ENCODE measurements at places on chromosomes 3 and 15. TPM values are rescaled to one million over a fixed set of nuclear protein-coding genes. Genes with fewer than 3 reads are reported as not detected.

Gene ROBO1
- total RNA-seq: 0.55 TPM

Gene NEIL1
- 2.3 TPM for total RNA-seq

Gene MASP1
- total RNA-seq: not detected

DNA sequence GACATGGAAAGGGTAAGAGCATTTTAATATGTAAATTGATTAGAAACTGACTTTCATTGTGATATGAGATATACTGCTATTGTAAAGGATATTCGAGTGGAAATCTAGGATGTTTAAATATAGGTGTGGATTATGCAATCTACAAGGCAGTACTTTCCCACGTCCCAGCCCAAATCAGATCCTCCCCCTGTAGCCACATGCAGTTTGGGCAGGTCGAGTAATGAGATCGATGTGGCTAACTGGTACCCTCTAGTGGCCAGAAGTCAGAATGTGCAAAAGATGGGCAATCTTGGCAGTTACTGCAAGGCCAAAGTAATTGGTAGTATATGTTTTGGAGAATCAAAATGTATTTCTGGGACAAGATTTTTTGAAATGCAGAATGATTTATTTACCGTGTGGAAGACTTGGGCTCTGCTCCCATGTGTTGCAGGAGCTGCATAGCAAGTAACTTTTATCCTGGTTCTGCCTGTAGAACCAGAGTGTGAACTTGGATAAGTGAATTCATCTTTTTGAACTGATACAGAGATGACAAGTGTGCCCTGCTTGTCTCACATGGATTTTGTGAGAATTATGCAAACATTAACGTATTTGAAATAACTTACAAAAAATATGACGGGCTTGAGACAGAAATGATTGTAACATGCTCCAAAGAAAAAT, 94.5 kb upstream of the ADAMTSL3 start:
- DNase-seq: peak; percentile 11

DNA sequence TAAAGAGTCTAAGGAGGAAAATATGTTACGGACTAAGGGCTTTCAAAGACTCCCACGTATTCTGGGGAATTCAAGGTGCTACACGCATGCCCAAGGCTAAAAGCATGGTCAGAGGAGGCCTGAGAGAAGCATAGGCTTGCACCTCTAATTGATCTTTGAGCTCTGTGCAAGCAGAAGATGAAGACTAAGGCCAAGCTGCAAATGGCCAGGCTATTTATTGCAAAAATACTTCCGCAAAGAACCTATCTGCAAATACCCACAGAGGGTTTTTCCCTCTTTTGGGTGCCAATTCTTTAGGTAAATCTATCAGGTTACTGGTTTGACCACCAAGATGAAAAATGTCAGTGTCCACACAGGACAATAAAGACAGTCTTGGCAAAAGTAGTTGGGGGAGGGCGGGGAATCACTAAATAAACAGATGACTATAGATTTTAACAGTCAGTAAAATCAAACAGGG, 119.5 kb downstream of the STAG1 start:
- DNase-seq: no peak

GRCh38 chr15:31208817-31209216, 107.3 kb upstream of the TRPM1 start:
- no peak for DNase-seq

DNA sequence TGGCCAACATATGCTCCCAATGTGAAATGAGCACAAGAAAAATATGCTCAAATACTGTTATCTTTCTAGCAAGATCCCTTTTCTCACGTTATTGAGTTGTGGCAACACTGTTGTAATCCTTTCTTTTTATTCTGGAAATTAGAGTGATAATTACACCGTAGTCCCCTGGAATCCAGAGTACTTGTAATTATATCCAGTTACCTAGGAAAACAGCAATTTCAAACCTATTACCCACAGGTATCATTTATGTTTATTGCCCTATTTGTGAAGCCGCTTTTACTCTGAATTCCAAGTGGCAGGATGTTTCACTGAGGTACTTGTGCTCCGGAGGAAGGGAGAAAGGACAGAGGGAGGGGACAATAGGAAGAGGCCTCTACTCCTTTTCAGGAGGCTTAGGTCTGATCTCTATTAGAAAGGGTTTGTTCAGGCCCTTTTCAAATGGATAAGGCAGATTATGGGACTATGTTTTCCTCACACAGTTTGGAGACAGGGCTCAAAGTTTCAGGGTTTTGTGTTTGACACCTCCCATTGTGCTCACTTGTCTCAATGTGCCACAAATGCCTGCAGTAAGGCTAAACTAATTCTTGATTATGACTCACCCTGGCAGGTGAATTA, 646.6 kb downstream of the TUSC7 start:
- DNase-seq: no peak

DNA sequence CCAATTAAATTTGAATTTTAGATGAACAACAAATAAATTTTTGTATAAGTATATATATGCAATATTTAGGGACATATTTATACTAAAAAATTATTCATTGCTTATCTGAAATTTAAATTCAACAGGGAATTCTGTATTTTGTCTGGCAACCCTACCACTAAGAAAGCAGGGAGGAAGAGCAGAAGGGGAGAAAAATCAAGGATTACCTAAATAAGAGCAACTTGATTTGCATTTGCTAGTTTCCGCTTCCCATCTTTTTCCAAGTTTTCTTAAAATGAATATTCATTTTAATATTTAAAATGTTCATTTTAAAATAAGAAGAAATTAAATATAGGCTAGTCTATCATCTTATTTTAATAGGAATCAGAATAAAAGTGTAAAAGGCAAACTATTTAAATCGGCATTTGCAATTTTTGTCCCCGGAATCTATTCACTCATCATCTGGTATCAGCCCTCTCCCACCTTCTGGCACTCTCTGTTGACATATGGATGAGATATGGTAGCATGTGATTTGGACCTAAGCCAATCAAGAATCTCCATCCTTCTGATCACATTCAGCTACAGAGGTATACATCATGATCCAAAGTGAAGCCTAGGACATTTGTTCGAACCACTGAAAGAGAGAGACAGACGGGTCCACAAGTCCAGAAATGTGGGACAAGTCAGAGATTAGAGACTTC, 82.6 kb downstream of the TRANK1 start:
- no peak for DNase-seq

DNA sequence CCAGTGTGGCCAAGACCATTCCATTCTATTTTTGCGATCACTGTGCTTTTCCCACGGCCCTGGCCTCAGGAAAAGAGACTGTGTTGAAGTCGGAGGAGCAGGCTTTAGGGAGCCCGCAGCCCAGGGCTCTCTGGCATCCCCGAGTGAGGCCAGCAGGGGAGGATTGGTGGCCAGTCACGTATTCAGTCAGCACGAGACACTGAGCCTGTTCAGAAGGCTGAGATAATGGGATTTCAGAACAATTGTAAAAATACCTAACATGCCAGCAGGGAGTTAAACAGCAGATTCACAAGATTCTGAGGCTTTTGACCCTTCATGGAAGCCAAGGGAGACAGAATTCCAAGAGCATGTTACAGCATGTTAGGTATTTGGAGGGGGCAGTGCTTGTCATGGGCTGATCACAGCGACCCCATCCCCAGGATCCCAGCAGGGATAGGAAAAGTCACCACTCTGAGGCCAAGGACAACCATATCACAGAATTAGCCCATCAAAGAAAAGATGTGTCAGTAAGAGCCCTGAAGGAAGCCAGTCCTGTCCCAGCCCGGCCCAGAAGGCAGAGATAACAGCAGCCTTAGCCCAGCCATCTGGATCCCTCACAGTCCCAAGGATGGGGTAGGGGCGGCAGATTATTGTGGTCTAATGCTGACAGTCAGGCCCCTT, 40.6 kb downstream of the AMOTL2 start:
- no peak for DNase-seq

DNA sequence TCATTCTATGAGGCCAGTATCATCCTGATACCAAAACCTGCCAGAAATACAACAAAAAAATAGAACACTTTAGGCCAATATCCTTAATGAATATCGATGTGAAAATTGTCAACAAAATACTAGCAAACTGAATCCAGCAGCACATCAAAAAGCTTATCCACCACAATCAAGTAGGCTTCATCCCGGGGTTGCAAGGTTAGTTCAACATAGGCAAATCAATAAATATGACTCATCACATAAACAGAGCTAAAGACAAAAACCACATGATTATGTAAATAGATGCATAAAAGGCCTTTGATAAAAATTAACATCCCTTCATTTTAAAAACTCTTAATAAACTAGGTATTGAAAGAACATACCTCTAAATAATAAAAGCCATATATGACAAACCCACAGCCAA, 403.2 kb upstream of the AZI2 start:
- DNase-seq: no peak

- no peak for DNase-seq
These were observed 108.2 kb downstream of the ULK4 start for GRCh38 chr3:41853540-41854196.

DNA sequence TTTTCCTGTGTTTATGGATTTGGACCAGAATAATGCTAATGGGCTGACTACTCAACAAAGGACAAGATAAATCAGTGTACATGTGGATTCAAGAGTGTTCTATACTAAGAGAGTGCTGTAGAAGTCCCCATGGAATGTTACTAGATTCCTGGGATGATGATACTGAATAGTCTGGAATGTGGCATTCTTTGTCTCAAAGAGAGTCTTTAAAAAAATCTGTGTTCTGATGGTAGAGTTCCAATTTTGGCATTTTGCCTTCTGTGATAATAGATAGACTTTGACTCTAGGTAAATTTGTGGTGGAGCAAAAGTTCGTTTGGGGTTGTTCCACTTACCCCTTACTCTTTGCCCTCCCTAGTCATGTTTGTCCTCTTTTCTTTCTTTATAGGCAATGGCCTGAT, 43.7 kb downstream of the NMD3 start:
- DNase-seq: no peak

DNA sequence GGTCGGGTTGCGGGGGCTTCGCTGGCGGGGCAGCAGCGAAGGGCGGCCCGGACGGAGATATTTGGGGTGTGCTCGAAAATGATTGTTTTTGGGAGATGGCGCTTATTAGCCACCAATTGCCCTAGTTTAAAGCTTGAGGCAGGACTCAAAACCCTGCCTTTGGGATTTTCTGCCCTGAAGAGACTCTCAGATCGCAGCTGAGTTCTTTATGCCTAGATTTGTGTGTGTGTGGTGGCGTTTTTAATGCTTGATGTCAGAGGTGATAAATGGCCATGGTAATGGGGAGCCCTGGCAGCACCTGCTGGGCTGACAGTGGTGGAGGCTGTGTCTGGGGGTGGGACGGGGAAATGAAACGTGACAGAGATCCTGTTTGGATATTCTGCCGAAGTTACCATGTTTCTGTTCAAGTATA, 604 bp downstream of the KCTD6 start:
- DNase-seq: peak; percentile 30

GRCh38 chr15:65081758-65082157, 5.2 kb downstream of the KBTBD13 start:
- DNase-seq: no peak

DNA sequence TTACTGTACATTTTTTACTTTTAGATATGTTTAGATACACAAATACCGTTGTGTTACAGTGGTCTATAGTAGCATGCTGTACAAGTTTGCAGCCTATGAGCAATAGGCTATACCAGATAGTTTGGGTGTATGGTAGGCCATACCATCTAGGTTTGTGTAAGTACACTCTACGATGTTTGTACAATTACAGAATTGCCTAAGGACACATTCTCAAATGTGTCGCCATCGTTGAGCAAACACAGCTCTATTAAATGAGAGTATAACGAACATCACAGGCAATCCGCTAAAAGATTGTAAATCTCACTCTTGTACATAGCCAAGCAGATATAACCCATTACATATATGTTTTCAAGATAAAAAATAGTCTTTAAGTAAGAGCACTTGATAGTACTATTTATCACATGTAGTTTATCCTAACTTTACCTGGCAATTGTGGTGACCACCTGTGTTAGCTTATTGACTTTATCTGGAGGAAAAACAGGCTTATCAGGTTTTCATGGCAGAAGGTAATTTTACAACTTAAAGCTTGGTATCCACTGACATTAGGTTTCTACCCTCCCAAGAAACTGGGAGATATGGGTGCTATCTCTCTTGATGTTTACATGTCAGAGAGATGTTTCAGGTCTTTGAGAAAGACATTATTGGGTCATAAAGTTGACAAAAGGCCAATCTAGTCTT, 898.7 kb downstream of the NSUN3 start:
- DNase-seq: no peak

GRCh38 chr15:58201516-58201915, 63.3 kb downstream of the AQP9 start:
- DNase-seq: no peak

GRCh38 chr3:190258634-190259033, 63.6 kb downstream of the CLDN1 start:
- no peak for DNase-seq

DNA sequence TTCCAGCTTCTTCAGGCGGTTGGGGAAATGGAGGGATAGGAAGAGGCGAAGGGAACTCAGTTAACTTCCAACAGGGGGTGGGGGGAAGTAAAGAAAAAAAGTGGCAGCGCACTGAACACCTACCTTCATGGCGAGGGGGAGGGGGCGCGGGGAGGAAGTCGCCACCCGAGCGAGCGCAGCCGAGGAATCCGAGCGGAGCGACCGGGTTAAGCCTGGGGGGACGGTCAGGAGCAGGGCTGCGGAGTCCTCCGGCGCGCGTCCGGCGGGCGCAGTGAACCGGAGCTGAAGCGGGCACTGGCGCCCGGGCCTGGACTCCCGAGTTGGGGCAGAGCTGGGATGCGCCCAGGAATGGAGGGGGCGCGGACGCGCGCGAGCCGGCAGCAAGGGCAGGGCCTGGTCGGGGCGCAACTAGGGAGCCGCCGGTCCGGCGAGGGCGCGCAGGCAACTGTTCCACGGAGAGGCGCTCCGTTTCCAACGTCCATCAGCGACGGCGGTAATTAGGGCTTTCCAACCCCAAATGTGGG, at the start of gene WNT5A:
WNT5A (minus strand) TSS at position 450 of the 524 bp plus-strand sequence; CDS start at position 129, 321 bp downstream.
- DNase-seq: no peak

DNA sequence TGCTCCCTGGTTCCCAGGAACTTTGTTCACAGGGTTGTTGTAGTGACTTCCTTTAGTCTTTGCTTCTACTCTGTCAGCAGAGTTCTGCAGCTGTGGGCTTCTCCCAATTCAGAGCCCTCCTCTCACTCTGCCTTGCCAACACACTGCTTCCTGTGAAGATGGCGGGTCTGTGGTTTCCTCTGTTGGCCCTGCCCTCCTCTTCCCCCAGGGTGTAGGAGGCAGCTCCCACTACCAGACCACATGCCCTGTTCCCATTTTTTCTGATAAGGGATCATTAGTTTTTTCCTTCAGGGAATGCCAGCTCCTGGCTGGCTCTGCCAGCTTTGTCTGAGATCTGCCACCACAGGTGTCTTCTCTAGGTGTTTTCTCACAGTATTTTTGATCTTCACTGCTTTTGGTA, 12.7 kb downstream of the SPSB4 start:
- DNase-seq: no peak

DNA sequence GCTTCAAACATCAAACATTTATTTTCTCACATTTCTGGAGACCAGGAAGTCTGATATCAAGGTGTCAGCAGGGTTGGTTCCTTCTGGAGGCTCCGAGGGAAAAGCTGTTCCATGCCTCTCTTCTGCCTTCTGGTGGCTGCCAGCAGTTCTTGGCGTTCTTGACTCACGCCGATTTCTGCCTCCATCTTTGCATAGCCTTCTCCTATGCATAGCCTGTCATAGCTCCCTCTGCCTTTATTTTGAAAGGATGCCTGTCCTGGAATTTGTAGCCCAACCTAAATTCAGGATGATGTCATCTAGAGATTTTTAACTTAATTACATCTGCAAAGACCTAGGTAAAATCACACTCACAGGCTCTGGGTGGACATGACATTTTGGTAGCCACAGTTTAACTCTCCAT, 70.4 kb downstream of the RGMA start:
- DNase-seq: no peak

Measured in CD8-positive, alpha-beta memory T cell (primary cell).